ENCODE measurements at places on chromosomes 11 and 22.

DNA sequence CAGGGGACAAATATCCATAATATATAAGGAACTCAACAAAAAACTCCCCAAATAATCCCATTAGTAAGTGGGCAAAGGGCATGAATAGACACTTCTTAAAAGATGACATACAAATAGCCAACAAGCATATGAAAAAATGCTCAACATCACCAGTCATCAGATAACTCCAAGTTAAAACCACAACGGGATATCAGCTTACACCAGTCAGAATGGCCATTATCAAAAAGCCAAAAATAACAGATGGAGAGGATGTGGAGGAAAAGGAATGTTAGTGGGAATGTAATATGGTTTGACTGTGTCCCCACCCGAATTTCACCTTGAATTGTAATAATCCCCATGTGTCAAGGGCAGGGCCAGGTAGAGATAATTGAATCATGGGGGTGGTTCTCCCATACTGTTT, 350.1 kb downstream of the GUCY1A2 start:
- no peak for DNase-seq

DNA sequence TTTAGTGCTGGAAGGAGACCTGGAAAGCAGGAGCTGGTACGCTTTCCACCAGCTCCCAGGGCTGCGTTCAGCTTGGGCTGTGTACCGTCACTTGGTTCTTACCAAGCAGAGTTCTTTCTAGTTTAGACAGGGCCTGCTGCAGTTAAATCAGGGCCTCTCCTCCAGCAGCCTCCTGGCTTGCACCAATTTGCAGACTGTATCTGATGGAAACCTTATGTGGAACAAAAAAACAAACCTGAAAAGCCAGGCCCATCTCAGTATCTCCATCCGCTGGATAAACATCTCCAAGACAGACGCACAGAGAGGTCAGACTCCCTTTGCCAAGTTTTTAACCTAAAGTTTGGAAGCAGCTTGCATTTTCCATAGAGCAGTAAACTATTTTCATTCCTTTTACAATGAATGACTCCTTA, 288.6 kb upstream of the SORL1-AS1 start:
- no peak for DNase-seq

- DNase-seq: no peak
These were observed 191.4 kb downstream of the ARHGAP42 start for GRCh38 chr11:100878474-100878873.

- DNase-seq: no peak
These were observed 41.6 kb downstream of the PRCP start for GRCh38 chr11:82858556-82859091.

DNA sequence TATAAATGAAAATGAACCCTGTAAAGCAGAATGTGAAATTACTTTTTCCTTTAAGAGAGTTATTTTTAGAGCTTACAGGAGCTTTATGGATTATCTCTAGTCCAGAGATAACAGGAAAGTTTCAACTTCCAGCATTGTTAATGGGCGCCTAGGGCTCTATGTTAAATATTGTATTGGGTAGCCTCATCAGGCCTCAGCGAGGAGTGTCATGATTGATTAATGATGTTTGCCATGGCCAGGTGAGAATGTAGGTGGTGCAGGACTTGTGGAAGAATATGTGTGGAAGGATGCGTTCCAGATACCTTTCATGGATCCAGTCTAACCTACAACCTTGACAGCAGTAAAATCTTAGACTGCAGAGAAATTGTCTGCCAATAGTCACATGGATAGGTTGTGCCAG, 50.6 kb downstream of the ME3 start:
- no peak for DNase-seq

DNA sequence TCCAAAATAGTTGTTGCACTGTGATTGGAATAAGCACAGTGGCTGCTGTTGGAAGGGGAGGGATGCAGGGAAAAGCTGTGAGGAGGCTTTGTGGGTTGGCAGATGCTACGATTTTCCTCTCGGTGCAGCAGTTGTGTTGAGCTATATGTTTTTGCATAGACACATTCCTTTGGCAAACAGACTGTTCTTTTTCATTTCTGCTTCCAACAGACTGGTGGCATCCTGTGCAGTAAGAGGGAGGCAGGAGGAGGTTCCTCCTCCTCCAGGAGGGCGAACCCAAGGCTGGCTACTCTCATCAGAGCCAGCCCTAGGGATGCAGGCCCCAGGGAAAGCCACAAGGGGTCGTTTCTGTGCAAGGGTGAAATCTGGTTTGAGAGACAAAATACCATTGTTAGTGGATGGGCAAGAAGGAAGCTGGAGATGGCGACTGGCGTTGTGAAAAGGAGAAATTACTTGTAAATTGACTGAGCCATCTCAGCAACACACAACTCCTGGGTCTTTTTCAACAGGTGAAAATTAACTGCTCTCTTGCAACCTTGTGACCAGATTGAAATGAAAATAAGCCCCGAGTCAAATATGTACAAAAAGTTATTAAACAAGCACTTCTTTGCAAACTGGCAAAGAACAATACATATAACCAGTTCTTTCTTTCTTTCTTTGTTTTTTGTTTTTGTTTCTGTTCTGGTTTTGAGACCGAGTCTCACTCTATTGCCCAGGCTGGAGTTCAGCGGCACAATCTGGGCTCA, 26.5 kb upstream of the UBASH3B start:
- DNase-seq: peak; percentile 72

DNA sequence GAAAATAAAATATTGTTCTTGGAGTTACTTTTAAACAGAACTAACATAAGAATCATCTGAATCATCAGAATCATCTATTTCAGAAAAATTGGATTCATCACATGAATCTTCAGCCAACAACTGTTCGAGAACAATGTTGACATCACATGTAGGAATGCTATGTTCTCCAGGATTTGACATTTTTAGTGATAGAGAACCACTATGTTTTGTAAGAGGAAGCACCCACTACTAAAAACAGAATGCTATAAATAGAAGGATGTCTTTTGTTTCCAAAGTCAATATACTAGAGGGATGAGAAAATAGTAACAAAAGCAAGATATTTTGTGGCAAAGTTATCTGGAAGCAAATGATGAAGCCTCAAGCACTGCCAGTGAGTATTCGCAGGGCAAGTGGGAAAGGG, 263.4 kb upstream of the DDI1 start:
- no peak for DNase-seq

GRCh38 chr11:11241284-11241683, 111.8 kb downstream of the CSNK2A3 start:
- DNase-seq: no peak

- no peak for DNase-seq
These were observed 20.9 kb downstream of the SERGEF start for GRCh38 chr11:17991783-17992433.

DNA sequence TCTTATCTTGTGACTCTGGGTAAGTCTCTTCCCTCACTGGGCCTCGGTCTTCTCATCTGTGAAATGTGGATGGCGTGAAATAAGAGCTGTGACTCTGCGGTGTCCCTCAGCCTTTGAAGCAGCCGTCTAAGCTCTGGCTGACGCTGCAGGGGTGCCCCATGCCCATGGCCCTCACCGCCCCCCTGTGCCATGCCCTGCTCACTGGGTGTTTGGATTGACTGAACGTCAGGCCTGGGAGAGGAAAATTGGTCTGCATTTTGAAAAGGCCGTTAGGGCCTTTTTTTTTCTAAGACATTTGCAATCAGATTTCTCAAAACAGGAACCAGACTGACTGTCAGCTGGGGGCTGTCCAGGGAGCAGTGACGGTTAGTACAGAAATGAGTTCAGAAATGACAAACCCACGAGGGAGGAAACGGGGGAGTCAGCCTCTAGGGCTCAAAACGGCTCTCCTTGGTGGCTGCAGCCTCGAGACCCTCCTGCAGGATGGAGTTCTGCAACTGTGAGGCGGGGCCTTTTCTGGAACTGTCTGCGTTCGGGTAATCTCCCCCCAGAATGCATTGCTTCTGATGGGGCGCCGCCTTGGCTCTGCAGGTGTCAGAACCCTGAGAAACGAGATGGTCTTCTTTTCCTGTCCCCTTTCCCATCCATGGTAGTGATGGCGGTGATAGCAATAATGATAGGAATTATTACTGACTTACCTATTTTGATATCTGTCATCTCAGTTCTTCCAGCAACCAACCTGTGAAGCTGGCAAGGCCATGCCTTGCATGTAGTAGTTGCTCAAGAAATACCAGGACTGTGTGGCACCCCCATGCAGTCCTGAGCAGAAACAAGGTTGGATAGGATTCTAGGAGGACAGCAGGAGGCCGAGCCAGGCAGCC, 2.0 kb downstream of the GRK2 start:
- no peak for DNase-seq

DNA sequence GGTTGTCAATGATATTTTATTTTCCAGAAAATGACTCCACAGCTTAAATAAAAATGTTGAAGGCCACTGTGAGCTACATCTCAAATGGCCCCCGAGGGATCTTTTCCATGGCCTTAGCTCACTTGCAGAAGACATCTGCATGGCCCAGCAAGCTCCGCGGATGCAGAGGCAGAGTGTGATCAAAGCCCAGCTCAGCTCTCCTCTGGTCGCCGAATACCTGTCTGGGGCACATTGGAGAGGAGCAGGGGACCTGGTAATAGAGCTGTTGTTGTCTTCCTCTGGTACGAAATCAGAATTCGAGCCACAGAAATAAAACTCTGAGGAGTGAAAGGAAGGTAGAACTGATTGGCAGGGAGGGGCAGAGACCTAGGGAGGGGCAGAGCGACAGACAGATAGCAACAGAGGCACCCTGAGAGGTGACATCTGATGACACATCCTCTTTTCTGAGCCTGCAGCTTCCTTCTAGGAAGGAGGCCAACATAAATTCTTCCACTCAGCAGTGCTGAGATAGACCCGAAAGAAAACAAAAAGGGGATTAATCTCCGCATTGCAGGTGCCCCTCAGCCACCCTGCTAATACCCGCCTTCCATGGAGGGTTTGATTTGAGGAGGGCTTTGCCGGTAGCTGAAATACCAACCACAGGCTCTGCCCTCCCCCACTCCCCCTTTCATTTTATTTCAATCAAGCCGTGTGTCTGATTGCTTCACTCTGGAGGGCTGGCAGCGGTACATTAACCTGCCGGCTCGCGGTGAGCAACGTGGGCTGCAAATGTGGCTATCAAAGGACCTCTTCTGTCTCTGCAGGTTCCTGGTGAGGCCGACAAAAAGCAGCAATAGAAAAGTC, 759.4 kb downstream of the OPCML start:
- DNase-seq: peak; percentile 73

- DNase-seq: no peak
These were observed 12.9 kb upstream of the KCNJ11 start for GRCh38 chr11:17401316-17401715.

DNA sequence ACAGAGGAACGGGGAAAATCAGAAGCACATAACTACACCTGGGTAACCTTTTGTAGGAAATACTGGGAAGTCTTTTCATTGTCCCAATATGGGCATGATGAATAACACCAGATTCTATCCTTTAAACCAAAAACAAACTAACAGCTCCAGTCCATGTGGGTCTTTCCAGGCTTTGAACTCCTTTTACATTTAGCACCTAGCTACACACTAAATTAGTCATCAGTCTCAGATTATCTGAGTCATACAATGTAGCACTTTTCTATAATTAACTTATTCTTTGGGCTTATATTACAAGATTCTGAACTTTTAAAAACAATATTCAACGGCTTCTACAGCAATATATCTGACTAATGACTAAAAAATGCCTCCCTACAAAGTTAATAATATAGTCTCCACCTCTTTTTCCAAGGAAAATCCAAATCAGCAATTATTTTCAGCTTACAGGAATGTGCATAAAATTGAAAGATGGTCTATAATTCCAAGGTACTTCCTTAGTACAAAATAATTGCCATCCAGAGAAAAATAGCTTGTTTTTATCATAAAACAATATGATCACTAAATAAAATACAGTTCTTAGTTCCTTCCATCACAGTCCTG, 26.3 kb downstream of the STK33 start:
- no peak for DNase-seq

- no peak for DNase-seq
These were observed 119.4 kb downstream of the TRIM44 start for GRCh38 chr11:35781861-35782470.

GRCh38 chr22:19285831-19286230, 5.7 kb downstream of the CLTCL1 start:
- DNase-seq: no peak

- DNase-seq: no peak
These were observed 25.9 kb upstream of the FBLN1 start for GRCh38 chr22:45476814-45477213.

- no peak for DNase-seq
These were observed 316.7 kb downstream of the DLG2 start for GRCh38 chr11:85310479-85310878.

GRCh38 chr11:61586792-61587430, 6.0 kb upstream of the SYT7 start:
- DNase-seq: no peak

DNA sequence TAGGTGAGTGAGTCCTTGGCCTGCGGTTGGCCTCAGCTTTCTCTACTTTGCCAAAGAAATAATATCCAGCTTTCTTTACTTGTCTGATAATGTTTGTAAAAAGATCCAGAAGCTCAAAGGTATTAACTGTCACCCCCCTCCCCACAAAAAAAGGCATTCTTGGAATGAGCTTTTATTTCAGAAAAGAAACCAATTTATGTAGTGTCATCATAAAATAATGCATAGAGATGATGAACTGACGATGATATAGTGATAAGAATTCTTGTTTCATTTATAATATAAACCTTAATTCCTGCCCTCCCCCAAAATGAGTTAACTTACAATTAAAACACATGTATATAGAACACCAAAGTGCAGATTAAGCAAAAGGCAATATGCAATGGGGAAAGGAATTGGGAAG, 191.4 kb downstream of the LARGE1 start:
- no peak for DNase-seq

- DNase-seq: no peak
These were observed 26.3 kb downstream of the ANO1 start for GRCh38 chr11:70104419-70104818.

GRCh38 chr11:9153651-9154050, 62.3 kb upstream of the SCUBE2 start:
- DNase-seq: no peak

DNA sequence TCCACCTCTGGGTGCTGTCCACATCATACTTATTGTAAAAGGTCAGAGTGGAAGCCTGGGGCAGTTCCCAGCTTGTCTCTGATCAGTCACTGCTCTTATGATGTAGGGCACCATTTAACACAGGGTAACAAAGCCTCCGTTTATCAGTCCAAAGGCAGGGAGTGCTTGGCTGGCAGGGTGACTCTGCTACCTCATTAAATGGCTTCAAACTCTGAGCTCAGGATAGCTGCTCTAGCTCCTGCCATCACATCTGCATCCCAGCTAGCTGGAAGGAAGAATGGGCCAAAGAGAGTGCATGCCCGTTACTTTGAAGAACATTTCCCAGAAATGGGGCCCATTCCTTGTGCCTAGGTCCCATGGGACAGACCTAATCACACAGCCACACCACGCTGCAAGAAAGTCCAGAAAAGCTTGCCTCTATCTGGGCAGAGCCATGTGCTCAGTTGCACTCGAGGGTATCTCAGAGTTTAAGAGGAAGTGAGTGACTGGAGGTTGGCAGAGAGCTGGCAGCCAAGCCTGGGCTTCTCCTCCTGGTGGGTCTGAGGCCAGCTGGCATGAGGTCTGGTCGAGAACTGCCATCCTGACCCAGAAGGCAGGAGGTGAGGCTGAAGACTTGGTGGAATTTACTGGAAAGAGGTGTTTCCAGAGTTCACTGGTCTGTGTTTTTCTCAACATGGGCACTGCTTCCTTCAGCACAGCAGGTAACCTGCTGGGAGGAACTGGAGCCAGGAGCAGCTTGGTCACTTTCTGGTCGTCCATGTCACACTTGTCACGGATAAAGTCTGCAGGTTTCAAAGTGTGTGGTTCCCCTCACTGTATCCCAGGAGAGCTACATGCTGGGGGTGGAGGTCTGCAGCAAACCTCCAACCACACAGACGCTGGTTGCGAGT, 935.7 kb downstream of the BRD1 start:
- no peak for DNase-seq
